ENCODE measurements at places on chromosomes 3 and 15.

DNA sequence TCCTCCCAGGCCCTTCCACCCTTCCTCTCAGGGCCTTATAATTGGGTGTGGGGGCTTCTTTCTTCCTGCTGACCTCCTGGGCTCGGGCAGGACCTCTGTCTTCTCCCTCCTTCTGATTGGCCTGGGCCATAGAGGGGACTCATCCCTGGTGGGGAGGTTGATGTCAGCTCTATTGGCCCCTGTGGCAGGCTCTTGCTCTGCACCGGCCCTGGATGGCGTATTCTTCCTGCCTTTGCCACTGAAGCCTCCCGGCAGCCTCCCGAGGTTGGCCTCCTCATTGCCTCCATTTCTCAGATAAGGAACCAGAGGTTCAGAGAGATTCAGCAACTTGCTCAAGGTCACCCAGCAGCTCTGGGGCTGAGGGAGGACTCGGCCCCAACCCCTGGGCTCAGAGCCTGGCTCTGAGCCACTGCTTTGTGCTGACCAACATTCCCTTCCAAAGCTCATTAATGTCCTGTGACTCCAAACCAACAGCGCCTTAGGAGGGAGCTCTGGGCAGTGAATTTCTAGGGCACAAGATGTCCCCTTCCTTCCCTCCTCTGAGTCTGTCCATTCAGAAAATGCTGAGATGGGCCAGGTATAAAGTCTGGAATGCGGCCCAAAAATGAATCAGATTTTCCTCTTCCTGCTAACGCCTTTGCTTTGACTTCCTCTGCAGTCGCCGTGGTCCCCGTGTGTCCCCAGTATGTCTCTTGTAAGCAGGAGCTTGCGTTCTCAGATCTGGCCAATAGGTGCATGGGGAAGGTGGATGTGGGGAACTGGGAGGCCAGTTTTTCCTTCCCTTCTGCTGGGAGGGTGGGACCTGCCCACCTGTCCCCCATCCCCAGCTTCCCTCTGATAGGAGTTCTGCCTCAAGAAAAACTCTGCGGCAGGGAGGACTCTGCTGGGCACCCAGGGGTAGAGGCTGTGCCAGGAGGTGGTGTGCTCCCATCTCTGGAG lies 74.2 kb downstream of the HMCES start:
- no peak for DNase-seq

GRCh38 chr3:57756528-57757401 lies 656 bp downstream of the SLMAP start:
- no peak for DNase-seq

DNA sequence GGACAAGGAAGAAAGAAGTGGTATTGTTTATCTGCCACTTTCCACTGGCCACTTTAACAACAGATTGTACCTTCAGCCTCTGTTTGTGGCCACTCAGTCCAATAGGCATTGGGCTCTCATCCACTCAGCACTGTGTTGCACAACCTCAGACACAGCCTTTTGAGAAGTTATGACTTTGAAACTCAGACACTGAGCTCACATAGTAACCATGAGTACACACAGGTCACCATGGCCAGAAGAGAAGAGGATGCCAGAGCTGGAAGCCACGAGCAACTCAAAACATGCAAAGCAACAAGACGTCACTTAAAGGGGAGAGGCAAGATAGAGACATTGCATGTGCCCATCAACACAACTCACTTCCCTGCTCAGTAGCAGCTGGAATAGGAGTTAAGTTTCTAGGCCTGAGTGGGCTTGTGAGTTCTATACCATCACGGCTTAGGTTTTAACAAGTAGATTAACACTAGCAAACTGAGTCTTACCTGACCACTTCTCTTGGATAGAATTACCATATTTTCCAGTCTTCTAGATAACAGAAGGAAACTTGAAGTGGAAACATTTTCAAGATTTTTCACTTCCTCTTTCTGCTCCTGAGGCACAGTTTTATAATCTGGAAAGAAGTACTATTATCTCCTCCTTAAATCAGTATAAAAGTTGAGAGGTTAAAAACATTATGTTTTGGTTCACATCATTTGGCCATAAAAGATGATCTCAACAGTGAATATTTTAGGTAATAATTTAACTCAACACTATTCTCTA lies 103.5 kb downstream of the IMPG2 start:
- no peak for DNase-seq

DNA sequence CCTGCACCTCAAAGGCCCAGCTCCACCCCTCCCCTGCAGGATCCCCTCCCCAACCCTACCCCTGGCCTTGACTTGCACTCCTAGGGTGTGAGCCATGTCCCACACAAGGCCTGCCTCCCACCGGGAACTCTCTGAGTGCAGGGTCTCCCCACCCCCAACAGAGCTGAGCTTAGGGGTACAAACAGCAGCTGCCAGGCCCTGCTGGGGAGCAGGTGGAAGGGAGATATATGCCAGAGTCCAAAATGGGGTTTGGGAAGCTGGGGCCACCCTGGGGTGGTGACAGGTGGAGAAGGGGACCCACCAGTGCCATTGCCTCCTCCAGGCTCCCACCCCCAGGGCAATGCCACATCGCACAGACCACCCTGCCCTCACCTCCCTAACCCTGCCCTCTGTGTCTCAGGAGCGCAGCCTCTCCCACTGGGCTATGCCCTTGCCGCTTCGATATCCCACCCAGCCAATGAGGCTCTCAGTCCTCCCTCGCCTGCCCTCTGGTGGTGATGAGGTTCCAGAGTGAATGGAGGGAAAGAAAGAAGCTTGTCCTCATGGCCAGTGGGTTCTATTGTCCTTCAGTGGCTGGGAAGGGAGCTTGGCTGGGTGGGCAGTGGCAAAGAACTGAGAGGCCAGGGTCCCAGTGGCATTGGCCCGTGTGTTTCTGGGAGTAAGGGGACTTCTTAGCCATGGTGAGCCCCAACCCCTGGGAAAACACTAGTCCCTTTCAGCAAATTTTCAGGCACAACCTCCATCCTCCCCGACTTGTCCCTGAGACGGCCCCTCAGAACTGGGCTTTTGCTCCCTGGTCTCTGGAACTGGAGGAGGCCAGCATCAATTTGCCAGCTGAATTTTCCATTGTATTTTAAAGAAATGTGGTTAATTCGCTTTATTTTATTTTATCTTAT lies 46.8 kb downstream of the CYP11A1 start:
- DNase-seq = no peak

- no peak for DNase-seq
Observed at GRCh38 chr15:100328796-100329195, 13.0 kb downstream of the ADAMTS17 start.

DNA sequence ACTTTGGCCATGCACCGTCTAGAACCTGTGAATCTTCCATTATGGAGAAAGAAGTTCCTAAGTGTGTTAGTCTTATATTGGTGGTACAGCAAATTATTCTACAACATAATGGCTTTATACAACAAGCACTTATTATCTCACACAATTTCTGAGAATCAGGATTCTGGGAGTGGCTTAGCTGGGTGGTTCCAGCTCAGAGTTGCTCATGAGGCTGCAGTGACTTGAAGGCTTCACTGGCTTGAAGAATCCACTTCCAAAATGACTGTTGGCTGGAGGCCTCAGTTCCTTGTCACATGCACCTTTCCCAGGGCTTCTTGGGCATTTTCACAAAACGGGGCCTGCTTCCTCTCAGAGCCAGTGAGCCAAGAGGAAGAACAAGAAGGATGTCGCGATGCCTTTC lies 82.3 kb upstream of the RNF7 start:
- no peak for DNase-seq

GRCh38 chr3:193574488-193575070 lies 18.4 kb upstream of the OPA1 start:
- no peak for DNase-seq

DNA sequence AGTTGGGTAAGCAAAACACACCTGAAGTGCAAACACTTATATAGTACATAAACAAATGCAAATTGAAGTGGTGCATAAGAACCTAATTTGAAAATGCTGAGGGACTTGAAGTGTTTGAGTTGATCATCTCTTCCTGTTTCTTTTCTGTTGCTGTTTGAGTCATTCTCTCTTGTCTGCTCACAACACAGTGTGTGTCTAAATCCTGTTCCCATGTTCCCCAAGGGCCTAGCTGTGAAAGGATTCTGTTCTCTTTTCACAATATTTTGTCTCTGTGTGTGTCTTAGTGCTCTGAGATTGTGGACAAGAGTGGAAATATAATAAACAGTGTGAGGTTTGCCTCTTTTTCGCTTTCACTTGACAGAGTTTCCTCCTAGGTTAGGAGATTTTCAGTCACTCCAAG lies 6.1 kb downstream of the CD96 start:
- DNase-seq = no peak

DNA sequence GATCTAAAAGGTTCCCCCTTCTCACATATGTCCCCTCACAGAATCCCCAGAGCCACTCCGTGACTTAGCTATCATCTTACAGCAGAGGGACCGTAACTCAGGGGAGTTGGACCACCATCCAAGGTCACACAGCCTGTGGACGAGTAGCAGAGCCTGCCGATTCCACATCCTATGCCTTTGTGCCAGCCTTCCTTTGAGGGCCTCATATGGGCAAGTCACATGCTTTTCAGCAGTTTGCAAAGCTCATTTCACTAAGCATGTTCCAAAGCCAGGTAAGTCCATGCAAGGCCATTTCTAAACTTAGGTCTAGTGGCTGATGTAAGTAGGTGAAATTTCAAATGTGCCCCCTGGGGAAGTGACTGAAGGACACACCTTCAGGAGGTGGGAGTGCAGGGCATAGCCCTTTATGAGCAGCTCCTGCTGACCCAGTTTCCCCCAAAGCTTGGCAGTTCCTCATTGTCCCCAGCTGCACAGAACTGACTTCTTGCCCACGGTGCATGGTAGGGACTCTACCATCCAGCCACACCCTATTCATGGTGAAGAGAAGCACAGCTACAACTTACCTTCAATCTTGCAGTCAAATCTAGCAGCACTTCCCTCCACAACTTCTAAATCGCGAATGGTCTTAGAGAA lies 33.3 kb upstream of the HACD2 start:
- no peak for DNase-seq

DNA sequence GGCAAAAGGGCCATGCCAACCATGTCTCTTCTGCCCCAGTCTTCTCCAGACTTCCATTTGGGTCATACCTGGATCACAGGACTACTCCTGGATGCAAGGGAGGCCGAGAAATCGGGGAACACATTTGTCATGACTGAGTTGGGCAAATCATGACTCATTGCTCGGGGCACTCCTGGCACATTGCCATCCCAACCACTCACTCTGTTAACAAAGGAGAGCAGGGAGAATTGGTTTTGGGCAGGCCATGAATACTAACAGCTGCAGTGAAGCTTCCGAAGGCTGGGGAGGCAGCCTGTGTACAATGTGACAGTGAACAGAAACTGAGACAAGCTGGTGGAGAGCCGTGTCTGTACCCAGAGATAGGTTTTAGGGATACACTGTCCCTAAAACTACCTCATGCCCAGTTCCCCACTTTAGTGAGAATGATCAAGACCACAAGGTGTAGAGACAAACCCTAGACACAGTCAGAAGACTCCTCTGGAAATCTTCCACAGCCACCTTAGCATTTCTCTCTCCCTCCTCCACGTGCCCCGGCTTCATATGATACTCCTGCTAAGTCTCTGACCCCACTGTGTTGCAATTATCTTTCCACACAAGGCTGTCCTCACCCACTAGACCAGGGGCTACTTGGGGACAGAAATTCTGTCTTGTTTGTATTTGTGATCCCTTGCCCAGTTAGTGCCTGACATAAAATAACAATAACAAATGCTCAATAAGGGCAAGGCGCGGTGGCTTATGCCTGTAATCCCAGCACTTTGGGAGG lies 10.5 kb upstream of the BUB1B start:
- peak; percentile 63 for DNase-seq

- DNase-seq = no peak
Observed at GRCh38 chr15:32716216-32716914, 1.4 kb upstream of the GREM1 start.

- DNase-seq = no peak
Observed at GRCh38 chr3:136931606-136932005, 26.2 kb upstream of the IL20RB start.
